ENCODE measurements at places on chromosomes 5 and 9.

- no peak for DNase-seq
These were observed 45.3 kb upstream of the TENT2 start for GRCh38 chr5:79566896-79567295.

GRCh38 chr5:68115584-68115983 lies 100.0 kb upstream of the PIK3R1 start:
- no peak for DNase-seq

GRCh38 chr9:37104183-37104889 lies 16.0 kb upstream of the ZCCHC7 start:
- no peak for DNase-seq

GRCh38 chr9:14344053-14344524 lies 30.1 kb upstream of the NFIB start:
- DNase-seq: no peak

- DNase-seq: no peak
These were observed 320.9 kb downstream of the NTRK2 start for GRCh38 chr9:84990416-84990815.

DNA sequence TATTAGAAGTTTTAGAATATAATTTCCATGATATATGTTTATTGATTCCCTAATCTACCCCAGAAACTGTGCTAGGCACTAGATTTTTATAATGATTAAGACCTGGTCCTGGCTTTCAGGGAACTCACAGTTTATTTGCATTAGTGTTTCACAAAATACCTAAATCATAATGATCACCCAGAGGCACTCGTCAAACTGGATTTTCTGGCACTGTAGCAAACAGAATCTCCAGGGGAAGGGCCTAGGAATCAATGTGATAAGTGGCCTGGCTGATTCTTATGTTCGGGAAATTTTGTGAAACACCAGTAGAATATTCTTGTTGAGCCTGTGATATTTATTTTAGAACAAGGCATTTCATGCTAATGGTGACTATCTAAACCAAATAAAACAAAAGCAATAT lies 37.4 kb upstream of the SRP19 start:
- DNase-seq: no peak

GRCh38 chr5:107533910-107534876 lies 136.5 kb downstream of the EFNA5 start:
- no peak for DNase-seq

GRCh38 chr9:100090880-100091279 lies 7.9 kb downstream of the ERP44 start:
- no peak for DNase-seq

DNA sequence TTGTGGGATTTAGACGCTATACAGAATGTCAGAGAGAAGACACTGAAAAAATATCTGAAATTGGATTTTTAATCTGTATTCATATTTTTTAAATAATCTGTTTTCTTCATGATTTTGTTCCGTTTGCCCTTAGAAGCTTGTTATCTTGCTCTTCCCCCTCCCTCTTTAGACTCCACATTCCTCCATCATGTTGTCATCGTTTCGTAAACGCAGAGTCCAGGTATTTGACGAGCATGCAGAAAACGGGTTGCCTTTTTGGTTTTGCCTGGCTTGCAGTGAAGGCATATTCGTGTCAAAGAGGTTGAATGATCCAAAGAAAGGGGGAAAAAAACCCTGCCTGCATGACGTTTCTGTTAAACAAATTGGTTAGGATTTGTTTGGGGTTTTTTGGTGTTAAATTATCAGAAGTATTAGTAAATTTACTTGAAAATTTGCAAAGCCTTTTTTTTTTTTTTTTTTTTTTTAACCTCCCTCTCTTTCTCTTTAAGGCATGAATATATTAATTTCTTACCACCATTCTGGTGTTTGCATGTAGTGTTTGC lies 2.9 kb downstream of the SPTAN1 start:
- no peak for DNase-seq

DNA sequence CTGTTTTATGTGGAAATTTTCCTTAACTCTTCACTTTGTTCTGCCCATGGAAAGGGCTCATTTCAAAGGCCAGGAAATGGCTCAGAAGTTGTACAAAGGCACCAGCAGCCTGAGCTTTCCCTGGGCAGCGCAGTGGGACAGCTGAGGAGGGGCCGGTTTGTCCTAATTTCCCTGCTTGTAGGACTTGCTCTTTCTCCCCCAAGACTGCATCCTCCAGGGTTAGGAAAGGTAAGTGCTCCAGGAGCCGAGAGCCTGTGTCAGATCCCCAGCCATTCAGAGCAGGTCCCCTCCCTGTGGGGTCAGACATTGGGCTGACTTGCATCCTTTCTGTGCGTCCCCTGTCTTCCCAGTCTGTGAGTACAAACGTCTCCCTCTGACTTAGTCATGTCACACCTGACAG lies 43.5 kb downstream of the AGXT2 start:
- no peak for DNase-seq

DNA sequence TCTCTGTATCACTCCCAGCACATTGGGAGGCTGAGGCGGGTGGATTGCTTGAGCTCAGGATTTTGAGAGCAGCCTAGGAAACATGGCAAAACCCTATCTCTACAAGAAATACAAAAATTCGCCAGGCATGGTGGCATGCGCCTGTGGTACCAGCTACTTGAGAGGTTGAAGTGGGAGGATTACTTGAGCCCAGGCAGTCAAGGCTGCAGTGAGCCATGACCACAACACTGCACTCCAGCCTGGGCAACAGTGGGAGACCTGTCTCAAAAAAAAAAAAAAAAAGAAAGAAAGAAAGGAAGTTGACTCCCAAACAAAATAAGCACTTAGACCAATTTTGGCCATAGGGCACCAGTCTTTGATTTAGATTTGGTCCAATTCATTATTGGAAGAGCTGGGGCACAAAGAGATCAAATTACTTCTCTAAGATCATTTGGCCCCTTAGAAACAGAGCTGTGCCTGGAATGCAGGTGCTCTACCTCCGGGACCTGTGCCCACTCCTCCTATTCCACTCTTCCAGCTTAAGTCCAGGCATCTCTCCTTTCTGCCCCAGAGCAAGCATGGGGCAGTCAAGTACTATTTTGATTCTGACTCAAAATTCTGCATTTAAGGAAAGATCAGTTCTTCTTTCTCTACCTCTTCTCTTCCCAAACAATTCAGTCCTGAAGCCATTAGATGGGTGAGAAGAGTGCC lies 59.0 kb downstream of the ALDH7A1 start:
- DNase-seq: no peak

DNA sequence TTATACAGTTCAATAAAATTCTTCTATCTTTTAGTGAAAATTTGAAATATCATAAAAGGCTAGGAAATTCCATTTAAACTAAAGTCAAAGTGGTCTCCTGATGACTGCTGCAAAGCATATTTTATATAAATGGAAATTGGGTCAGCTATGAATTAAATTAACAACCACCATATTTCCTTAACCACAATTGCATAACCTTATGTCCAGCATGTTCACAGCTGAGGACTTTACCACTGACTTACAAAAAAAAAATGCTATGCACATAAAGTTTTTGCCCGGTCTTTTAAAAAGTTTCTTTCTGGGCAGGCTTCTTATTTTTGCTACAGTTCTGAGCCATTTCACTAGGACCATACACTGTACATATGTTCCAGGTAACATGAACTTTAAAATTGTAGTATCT lies 208.6 kb upstream of the RGMB start:
- no peak for DNase-seq

DNA sequence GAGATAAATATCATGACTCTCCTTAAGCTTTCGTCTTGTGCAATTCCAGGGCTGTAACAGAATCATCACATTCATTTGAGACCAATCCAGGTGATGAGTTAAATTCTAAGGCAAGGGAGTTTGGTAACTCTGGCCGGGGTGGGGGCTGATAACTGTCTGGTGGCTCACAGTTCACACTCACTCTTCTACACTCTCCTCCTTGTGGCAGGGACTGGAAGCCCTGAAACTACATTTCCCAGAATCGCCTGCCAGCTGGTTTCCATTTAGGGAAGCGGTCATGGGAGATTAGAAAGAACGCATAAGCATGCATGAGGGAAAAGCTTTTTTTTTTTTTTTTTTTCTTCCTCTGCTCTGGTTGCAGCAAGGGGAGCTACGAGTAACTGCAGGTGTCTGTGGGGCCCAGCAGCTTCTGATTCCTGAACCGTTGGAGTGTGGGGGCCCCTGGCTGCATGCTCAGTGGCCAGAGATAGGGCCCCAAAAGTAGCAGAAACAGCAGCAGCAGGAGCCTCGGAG lies 154.8 kb upstream of the TBC1D2 start:
- DNase-seq: no peak

- no peak for DNase-seq
These were observed 144.7 kb upstream of the LRRTM2 start for GRCh38 chr5:139019880-139020279.

- DNase-seq: no peak
These were observed 53.7 kb upstream of the VCAN start for GRCh38 chr5:83417884-83418283.

- DNase-seq: peak; percentile 8
These were observed 130.0 kb downstream of the MVB12B start for GRCh38 chr9:126456441-126457174.

GRCh38 chr5:38751103-38751502 lies 94.7 kb upstream of the OSMR start:
- no peak for DNase-seq

DNA sequence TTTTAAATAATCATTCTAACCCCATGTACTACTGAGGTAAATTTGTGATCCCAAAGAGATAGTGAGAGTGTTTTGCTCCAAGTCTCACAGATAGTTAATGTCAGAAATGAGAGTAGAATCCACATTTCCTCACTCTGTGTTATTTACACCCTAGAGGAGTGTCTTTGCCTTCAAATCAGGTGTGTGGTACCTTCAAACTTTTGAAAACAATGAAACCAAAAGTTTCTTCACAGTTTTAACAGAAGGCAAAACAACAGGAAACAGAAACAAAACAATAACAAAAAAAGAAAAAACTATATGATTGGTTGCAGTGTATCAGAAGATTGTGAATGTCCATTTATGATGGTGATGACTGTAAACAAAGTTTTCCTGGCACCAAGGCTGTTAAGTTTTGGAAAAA lies 85.9 kb downstream of the ERBIN start:
- no peak for DNase-seq

- DNase-seq: no peak
These were observed 400.0 kb upstream of the ADAMTS16 start for GRCh38 chr5:4740156-4740555.

GRCh38 chr9:2231101-2231500 lies 216.0 kb downstream of the SMARCA2 start:
- no peak for DNase-seq

DNA sequence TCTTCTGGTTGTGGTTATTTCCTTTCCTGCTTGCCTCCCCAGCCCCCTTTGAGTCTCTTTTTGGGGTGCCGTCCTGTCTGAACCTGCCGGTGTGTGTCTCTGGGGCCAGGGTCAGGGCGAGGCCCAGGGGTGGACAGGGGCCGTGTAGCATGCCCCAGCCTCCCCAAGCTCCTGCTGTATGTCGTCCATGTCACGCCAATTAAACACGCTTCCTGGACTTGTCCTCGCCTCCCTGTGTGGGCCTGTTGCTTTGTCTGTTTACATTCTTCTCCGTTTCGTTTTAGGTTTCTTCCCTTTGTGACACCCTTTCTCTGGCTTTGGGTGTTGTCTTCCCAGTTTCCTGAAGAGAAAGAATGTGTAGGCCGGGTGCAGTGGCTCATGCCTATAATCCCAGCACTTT lies 28.5 kb upstream of the HMCN2 start:
- DNase-seq: no peak

GRCh38 chr5:32627219-32627870 lies 42.0 kb downstream of the SUB1 start:
- no peak for DNase-seq

DNA sequence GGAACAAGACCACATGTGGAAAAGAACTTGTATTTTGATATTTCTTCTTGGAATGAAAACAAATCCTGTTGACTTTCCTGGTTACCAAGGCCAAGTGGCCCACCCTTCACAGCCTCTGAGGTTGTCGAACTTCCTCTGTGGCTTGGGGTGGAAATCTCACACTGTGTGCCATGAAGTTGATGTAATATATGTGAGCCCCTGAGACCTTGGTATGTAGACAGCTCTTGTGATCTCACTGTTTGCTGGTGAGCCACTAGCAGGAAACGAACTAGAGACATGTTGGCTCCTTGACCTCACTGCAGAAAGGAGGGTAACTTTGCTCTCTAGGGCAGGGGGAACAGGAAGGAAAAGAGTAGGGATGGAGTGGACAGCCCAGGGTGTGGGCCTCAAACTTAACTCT lies 159.4 kb downstream of the ARHGAP26 start:
- DNase-seq: no peak

- no peak for DNase-seq
These were observed 30.7 kb downstream of the OR2V1 start for GRCh38 chr5:181100121-181100875.

DNA sequence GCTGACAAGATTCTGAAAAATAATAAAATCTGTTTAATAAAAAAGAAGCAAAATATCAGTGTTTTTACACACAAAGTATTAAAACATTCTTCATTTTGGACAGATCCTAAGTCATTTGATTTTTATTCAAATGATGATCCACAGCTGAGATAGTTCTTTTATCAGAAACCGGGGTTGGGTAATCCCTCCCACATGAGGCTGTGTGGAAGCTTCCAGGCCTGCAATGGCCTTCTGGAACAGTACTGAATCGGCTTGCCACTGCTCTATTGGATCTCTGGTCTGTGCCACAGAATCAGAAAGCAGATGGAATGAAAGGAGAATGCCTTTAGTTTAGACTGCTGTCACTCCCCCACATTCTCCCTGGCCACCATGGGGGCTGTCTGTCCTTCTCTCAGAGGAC lies 6.1 kb upstream of the C5orf58 start:
- DNase-seq: no peak

GRCh38 chr5:1196562-1196961 lies 4.8 kb upstream of the SLC6A19 start:
- DNase-seq: no peak

DNA sequence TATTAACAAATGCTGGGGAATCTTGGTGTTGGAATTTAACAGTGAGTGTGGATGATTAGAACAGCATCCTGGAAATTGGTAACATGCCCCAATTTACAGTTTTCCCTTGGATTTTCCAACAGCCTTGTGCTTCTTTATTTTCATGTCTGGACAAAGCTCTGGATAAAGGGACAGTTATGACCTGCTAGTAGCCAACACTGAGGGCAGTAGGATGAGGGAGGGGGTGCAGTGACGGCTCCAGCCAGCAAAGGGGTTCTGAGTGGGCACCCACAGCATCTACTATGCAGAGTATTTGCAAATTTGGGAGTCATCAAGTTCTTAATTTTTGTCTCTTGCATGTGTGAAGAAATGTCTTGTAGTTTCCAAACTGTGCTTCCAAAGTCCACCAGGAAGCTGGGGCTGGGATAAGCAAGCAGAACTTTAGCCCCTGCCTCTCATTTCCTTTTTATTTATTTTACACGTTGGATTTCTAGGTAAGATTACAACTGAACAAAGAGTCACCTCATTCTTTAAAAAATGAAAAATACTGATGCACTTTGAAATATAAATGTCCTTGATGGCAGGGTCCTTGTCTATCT lies 63.0 kb upstream of the SELENOP start:
- no peak for DNase-seq

DNA sequence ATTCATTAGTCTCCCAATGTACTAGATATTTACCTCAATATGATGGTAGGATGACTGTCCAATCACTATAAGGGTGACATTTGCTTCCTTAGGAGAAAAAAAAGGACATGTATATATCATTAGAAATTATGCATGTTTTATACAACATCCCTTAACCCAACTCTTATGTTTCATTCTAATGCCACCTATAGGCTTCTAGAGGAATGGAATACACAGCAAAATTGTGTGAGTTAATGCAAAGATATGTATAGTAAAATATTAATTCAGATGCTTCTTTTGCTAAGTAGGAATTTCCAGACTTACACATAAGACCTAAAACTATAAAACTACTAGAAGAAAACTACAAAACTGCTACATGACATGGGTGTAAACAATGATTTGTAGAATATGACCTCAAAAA lies 3.5 kb downstream of the PRXL2C start:
- DNase-seq: no peak

All from activated CD8-positive, alpha-beta memory T cell treated with anti-CD3 and anti-CD28 coated beads, Interleukin-2, amount 50 U/mL, for 48 hours (primary cell).